ENCODE measurements at places on chromosomes 2 and 18.

DNA sequence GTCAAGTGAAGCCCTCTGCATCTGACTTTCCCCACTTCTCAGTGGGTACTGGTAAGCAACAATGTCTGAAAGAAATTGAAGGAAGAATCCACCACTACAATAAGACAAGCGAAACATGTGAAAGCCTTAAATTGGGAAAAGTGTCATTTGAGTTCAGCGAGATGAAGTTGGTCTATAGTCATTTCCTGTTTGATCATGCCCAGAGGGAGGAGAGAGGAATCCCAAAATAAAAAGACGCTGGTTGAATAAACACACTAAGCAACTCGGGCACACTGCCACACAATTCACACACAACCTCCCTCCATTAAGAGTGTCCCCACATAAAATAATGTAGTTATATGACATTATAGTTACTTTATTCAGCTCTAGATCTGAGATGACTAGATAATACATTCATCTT lies 166.1 kb downstream of the CBLN2 start:
- no peak for DNase-seq

DNA sequence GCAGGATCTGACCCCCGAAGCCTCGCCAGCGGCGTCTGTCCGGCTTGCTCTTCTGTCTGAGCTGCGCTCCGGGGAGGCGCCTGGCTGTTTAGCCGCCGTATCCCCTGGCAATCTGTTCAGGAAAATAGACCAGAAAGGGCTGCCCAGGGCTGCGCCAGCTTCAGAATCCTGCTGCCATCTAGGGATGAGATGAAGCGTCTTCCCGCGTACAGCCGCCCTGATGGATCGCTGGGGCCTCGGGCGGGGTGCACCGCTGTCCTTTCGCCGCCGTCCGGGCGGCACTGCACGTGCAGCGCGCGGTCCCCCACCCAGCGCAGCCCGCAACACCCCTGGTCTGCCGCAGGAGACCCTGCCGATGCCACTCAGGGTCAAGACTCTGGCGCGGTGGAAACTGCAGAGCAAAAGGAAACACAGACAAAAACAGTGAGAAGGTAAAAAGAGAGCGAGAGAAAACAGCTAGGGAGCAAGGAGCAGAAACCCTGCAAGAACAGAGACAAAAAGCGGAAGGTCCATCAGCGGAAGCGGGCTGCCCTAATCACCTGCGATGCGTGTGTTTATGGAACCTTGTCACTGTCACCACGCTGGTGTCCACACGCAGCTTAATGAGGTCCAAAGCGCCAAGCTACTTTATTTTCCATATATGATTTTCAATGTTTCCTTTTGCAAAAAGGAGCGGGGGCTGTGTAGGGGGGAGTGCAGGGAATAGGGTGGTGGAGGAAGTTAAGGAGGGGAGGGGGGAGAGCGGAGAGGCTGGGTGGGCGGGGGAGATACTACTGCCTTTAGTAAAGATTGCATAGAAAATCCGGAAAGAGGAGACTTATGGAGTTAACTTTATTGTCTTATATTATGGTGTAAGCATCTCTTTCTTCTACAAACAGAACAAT lies 2113.3 kb upstream of the PIK3C3 start:
- no peak for DNase-seq

- no peak for DNase-seq
Measured at GRCh38 chr2:15813481-15814266, 126.7 kb upstream of the MYCN start.

DNA sequence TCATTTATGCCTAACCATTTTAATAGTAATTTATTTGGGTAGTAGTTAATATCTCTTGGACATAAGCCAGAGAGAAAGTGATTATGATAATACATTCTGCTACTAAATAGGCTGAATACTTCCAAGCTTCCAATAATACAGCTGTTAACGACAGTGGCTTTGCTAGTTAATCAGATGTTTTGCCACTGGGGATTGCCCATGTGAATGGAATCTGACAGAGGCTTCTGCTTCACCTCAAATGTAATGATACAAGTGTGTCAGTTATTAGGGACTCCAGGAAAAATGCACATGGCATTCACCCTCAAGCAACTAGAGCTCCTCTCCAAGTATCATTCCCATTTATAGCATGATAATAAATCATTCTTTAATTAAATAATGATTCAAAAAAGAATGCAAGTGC lies 185.0 kb upstream of the TMEFF2 start:
- DNase-seq: no peak

GRCh38 chr2:109545828-109546713 lies 67.7 kb downstream of the SEPTIN10 start:
- DNase-seq: no peak

DNA sequence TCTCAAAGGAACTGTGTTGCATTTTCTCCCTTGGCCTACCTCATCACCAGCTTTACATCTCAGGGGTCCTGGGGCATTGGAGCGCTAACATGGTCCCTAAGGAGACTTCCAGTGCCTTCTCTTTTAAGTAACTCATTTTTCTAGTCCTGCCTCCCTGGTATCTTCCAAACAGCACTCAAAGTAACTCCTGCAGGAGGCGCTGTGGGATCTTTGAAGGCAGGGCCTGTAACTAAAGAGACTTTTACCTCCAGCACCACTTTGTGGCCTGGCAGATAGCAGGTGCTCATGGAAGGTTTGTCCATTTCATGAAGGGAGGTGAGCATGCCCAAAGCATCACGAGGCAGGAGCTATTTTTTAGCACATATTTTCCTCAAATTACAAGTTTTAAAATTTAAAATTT lies 411.0 kb upstream of the GYPC start:
- DNase-seq: no peak

DNA sequence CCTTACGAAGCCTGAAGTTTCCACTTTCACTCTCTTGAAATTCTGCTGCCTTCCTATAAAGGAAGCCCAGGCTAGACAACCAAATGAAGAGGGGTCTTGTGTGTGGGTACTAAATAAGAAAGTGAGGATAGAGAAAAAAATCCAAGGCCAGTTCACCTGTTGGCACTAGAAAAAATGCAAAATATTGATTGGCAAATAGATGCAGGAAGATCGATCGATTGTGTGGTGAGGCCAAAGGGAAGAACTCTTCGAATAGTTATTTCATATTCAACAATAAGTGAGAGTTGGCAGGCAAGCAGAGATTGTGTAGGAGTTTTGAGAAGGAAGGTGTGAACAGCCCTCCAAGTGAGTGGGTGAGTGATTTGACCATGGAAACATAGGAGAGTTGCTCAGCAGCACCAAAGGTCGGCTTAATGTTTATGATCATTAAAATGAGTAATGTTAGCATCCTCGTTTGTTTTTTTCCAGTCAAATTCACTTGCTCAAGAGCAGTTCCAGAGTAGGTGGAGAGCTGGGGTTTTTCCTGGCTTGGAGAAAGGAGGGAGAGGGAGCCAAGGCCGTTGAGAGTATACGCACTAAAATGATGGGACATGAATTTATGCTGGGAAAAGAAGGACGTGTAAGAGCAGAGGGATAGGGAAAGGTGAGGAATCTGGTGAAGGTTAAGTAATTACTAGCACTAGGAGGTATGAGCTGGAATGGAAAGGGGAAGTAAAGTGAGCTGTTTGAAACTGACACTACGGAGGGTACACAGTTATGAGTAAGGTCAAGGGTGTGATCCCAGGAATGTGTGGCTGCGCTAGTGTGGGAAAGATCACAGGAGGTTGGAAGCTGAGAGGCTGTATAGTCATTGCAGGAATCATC lies 1.1 kb upstream of the NAPG start:
- DNase-seq: no peak

DNA sequence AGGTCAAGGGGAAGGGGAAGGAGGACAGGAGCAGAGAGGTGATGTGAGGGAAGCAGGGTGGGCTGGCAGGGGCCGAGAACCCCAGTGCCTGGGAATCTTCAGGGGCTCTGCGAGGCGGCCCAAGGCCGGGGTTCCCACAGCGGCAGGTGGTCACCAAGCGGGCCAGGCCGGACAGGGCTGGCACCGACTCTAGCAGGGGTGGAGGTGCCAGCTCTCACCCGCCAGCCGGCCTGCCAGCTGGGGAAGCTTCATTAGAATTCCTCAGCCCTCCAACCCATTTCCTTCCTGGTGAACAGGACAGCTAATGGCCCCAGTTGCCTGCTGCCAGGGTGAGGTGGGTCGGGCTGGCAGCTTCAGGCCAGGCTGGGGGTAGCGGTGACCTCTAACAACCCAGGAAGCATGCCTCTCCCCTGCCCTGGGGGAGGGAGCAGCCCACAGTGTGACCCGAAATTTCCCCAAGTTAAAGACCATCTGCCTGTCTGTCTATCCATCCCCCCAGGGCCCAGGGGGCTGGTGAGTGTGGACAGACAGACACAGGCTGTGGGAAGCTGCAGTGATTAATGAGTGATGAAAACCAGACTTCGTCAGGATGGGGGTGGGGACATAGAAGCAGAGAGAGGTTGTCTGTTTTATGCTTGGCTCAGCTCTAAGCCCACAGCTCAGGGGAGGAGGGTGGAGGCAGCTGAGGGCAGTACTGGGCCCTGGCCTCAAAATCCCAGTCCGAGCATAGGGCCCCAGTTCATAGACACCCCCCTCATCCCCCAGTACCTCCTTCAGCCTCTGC lies 144.1 kb downstream of the ZFP36L2 start:
- peak; percentile 88 for DNase-seq

DNA sequence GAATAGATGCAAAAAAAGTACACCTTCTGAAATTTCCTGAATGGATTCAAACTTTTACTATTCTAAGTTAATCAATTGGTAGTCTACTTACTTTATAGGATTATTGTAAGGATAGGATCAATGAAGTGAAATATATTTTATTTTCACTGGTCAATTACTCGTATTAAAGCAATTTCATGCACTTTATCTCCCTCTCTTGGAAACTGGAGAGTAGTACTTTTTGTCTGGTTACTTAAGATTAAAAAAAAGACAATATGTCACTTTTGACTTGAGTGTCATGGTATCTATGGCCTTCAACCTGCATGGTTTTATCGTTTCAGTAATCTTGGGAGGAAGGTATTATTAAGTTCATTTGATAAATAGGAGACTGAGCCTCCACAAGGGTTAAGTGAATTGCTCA lies 1.0 kb upstream of the KYNU start:
- no peak for DNase-seq

- no peak for DNase-seq
Measured at GRCh38 chr2:203830304-203831055, 37.1 kb upstream of the CTLA4 start.

- DNase-seq: peak; percentile 30
Measured at GRCh38 chr2:235978022-235978421, 190.2 kb downstream of the GBX2 start.

GRCh38 chr2:162676515-162676914 lies 162.1 kb downstream of the KCNH7 start:
- no peak for DNase-seq

DNA sequence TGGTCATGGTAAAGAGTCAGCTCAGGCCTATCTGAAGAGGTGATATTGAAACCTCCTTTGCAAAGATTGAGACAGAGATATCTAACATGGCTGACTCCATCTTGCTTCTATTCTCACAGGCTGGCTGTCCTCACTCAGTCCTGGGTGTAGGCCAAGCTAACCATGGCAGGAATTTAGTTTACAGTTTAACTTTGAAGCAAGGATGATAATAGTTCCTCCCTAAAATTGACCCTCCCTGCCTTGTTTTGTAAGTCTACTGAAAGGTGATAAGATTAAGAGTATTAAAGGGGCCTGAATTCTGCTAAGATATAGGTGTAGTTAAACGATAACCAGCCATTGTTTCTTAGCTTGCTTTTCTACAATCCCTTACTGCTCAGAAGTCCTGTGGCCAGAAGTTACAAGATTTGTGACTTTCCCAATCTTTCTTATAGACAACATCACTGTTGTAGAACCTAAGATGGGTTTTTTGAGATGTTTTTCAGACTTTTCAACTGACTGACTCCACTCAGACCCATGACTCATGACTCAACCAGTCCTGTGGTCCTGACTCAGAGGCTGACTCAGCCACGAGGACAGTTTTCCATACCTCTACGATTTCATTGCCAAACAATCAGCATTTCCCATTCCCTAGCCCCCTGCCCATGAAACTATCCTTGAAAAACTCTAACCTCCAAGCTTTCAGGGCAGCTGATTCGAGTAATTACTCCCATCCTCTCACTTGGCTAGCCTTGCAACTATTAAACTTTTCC lies 195.7 kb upstream of the SESTD1 start:
- no peak for DNase-seq

GRCh38 chr18:3281456-3282400 lies 19.8 kb downstream of the MYL12B start:
- no peak for DNase-seq

DNA sequence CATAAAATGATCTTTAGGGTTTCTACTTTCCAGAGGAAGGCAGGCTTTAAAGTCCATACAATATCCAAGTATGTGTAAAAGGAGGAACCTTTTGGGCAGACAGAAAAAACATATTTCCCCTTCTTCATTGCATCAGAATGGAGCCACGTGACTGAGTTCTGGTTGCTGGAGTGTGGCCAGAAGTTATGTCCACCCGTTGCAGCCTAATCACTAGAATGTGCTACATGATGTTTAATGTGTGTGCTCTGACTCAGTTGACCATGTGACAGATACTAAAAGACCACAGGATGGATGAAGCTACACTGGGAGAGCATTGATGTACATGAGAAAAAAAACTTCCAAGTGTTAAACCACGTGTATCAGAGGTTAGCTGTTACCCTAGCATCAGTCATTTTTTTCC lies 460.9 kb downstream of the RIT2 start:
- DNase-seq: no peak

GRCh38 chr2:213279116-213279620 lies 5.1 kb upstream of the SPAG16 start:
- DNase-seq: no peak

GRCh38 chr2:237042101-237042500 lies 43.6 kb upstream of the COPS8 start:
- no peak for DNase-seq

DNA sequence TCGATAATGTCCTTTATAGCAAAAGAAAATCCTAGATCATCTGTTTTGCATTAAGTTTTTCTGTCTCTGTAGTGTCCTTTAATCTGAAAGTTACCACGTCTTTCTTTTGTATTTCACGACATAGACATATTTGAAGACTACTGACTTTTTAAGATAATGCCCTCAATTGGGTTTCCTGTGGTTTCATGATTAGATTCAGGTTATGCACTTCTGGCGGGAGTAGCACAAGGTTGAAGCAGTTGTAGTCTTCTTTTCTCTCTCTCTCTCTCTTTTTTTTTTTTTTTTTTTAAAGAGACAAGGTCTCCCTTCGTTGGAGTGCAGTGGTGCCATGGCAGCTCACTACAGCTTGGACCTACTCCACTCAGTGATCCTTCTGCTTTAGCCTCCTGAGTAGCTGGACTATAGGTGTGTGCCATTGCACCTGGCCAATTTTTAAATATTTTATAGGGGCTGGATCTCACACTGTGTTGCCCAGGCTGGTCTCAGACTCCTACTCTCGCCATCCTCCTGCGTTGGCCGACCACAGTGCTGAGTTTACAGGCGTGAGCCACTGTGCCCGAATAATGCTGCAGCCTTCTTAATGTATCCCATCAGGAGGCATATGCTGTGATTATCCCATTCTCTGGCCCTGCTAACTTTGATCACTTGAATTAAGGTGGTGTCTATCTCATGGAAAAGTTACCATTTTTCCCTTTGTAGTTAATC lies 3.9 kb downstream of the INPP4A start:
- no peak for DNase-seq

- DNase-seq: no peak
Measured at GRCh38 chr18:9426753-9427152, 48.6 kb upstream of the RALBP1 start.

- DNase-seq: no peak
Measured at GRCh38 chr2:69973335-69973735, 11.9 kb upstream of the ASPRV1 start.

GRCh38 chr2:201233812-201234662 lies 26.3 kb upstream of the CASP8 start:
- DNase-seq: no peak

- no peak for DNase-seq
Measured at GRCh38 chr2:110994250-110994961, 126.3 kb upstream of the BCL2L11 start.

All from mesenteric fat pad (tissue), 1 donor.